CMK (cell line): ENCODE measurements at places on chromosomes 5 and 9.

GRCh38 chr5:133936651-133937015 lies 31.8 kb downstream of the C5orf15 start:
- DNase-seq: peak; percentile 78

DNA sequence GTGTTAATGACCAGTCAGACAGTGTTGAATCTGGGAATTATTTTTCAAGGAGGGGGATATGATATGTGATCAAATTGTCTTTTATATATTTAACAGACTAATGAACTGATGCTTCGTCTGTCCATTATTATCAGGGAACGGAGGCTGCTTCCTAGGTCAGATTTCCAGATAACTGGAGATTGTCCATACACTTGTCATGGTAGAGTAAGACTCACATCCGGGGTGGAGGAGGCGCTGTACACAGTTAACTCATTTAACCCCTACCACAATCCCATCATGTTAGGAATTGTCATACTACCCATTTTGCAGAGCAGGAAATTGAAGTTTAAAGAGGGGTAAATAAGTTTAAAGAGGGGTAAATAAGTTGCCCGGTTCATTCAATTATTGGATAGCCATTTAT lies 55.9 kb downstream of the ARHGAP26 start:
- no peak for DNase-seq

DNA sequence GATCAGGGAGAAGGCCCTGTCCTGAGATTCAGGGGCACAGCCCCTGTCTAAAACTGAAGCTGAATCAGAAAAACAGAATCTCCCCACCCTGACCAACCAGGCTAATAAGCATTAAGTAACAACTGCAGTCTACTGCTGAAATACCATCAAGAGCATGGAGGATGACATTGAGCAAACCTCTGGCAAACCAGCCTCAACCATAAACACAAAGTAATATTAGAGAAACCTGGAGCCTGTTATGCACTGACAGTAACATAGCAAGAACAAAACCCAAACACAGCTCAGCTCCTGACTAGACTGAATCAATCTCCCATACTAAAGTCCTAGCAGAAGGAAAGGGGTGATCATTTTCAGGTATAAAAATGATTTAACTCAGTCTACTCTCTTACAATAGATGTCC lies 24.8 kb upstream of the CCL21 start:
- DNase-seq: no peak

DNA sequence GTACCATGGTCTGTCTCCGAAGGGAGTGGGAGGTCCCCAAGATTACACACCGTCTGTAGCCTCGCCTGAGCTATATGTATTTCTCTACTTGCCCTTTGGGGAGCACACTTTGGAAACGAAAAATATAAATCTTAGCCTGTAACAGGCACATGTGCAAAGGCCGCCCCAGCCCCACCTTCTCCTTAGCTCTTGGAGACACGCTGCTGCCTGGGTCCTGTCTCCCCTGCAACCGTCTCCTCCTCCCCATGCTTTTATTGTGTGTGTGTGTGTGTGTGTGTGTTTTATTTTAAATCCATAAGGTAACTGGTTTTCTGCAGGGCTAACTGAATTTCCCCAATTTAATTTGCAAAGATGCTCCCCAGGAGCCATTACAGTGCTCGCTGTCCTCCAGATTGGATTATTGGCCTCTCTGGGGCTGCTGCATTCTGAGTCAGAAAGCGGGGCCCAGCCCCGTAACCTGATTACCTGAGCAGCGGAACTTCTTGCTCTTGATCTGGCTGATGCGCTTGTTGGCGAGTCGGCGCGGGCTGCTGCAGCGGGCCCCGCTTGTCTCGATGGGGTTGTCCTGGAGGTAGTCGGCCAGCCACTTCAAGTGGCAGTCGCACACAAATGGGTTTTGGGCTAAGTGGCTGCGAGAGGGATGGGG lies 193.3 kb upstream of the PANK3 start:
- no peak for DNase-seq

DNA sequence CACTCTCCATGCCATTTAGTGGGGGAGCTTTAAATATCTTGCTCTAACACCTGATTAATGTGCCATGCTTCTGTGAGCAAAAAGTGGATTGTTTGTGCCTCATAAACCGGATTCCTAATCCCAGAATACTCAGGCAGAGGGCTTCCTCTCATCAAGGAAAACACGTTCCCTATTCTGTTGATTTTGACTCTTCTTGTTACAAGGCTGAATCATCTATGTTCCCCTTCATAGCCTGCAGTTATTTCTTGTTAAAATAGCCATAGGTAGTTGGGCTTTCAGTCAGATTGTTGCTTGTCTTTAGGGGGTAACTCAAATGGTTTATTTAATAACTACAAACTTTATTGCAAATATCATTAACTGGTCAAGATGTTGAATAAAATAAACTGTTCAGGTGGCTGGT lies 26.6 kb downstream of the ROPN1L start:
- DNase-seq: no peak
